ENCODE measurements at places on chromosomes 12 and 14. TPM values are rescaled to one million over a fixed set of nuclear protein-coding genes. Genes with fewer than 3 reads are reported as not detected.

Gene GARIN6
- total RNA-seq, result not detected

Gene ARMH4
- total RNA-seq, result 10.9 TPM

Gene SMIM10L1
- 6.8 TPM for total RNA-seq

Gene POU6F1
- 3.1 TPM for total RNA-seq

Gene C12orf42
- total RNA-seq, result not detected

DNA sequence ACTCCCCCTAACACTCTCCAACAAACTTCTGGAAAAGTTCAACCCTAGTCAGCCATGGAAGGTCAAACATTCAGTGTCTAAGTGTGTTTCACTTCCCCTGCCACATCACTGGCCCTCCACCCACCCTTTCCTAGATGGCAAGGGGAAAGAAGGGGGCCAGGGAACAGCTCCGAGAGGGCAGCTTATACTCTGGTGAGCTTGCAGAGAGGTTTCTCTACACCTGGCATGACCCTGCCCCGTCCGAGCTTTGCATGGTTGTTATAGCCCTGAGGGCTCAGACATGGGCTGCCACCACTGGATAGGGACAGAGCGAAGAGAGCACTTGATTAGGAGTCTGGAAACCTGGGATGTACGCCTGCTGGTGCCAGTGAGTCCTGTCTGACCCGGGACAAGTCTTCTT lies 4.0 kb downstream of the ACVRL1 start:
- no peaks in the 10 kb centered on the region for H3K27me3 ChIP-seq
- no peak for DNase-seq
- H3K36me3 ChIP-seq, result no peaks in the 10 kb centered on the region
- H3K4me1 ChIP-seq, result no peaks in the 10 kb centered on the region

- DNase-seq, result peak; percentile 36
- H3K27me3 ChIP-seq, result no peaks in the 10 kb centered on the region
- H3K36me3 ChIP-seq, result no peaks in the 10 kb centered on the region
- no peaks in the 10 kb centered on the region for H3K4me1 ChIP-seq
- no peak overlapping the region for H3K27ac ChIP-seq
Observed at GRCh38 chr12:115752913-115753726, 524.4 kb downstream of the MED13L start.

- DNase-seq, result no peak
- no peaks in the 10 kb centered on the region for H3K4me1 ChIP-seq
- no peaks in the 10 kb centered on the region for H3K27me3 ChIP-seq
Observed at GRCh38 chr14:57732463-57733285, 133.2 kb downstream of the SLC35F4 start.

- H3K36me3 ChIP-seq, result no peaks in the 10 kb centered on the region
- H3K4me1 ChIP-seq, result no peaks in the 10 kb centered on the region
- no peaks in the 10 kb centered on the region for H3K27me3 ChIP-seq
Observed at GRCh38 chr14:88164906-88165534, 158.0 kb downstream of the KCNK10 start.

DNA sequence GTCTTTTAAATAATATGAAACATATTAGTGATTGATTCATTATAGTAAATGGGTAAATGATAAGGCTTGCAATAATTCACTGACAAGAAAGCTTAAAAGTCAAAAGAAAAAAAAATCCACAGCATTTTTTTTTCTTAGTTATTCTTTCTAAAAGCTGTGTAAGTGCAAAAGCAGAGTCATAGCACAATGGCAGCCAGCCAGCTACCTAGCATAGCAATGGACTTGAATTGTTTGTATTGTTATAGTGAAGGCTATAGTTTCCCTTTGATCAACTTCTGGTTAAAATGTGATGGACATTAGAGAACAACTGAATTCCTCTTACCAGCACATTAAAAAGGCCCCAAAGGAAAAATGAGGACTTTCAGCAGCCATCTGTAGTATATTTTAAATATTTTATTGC lies 232.1 kb downstream of the NAV3 start:
- peak; percentile 17 for DNase-seq
- H3K27me3 ChIP-seq, result no peaks in the 10 kb centered on the region
- H3K27ac ChIP-seq, result no peak overlapping the region
- no peaks in the 10 kb centered on the region for H3K4me1 ChIP-seq
- H3K4me3 ChIP-seq, result no peak overlapping the region
- H3K36me3 ChIP-seq, result no peaks in the 10 kb centered on the region

DNA sequence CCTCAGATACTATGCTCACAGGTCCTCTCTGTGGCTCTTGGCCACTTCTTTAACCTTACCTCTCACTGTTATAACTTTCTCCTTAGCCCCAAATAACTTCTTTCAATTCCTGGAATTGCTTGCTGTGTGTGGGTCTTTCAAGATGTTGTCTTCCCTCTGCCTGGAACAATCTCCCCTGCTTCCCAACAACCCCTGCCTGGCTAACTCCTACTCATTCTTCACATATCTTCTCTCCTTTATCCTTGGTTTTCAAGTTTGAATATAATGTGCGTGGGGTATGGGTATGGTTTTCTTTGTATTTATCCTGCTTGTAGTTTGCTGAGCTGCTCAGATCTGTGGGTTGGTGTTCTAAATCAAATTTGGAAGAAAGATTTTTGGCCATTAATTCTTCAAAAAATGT lies 2.7 kb upstream of the WASHC3 start:
- no peaks in the 10 kb centered on the region for H3K36me3 ChIP-seq
- H3K4me3 ChIP-seq, result no peak overlapping the region
- no peaks in the 10 kb centered on the region for H3K27me3 ChIP-seq
- H3K4me1 ChIP-seq, result no peaks in the 10 kb centered on the region
- peak overlapping the region; percentile 13 for H3K27ac ChIP-seq
- no peak for DNase-seq

- H3K4me1 ChIP-seq, result no peaks in the 10 kb centered on the region
- H3K4me3 ChIP-seq, result no peak overlapping the region
- no peak overlapping the region for H3K27ac ChIP-seq
- H3K27me3 ChIP-seq, result no peaks in the 10 kb centered on the region
Observed at GRCh38 chr12:67921286-67921685, 68.0 kb upstream of the IFNG-AS1 start.

Measured in uterus (tissue), 4 donors.